Glomerular endothelial cell (primary cell): ENCODE measurements at places on chromosomes 2 and 18. TPM values are rescaled to one million over a fixed set of nuclear protein-coding genes. Genes with fewer than 3 reads are reported as not detected.

GRCh38 chr2:173983391-173983871, 18.3 kb upstream of the SP3 start:
- DNase-seq, result no peak

- no peak for DNase-seq
Observed at GRCh38 chr18:54647176-54647575, 56.1 kb downstream of the DYNAP start.

- no peak for DNase-seq
Observed at GRCh38 chr18:6404834-6405233, 9.9 kb downstream of the L3MBTL4 start.

- no peak for DNase-seq
Observed at GRCh38 chr2:38213619-38214167, 137.7 kb upstream of the CYP1B1 start.

GRCh38 chr2:45886171-45886663, 234.7 kb downstream of the PRKCE start:
- DNase-seq, result no peak

DNA sequence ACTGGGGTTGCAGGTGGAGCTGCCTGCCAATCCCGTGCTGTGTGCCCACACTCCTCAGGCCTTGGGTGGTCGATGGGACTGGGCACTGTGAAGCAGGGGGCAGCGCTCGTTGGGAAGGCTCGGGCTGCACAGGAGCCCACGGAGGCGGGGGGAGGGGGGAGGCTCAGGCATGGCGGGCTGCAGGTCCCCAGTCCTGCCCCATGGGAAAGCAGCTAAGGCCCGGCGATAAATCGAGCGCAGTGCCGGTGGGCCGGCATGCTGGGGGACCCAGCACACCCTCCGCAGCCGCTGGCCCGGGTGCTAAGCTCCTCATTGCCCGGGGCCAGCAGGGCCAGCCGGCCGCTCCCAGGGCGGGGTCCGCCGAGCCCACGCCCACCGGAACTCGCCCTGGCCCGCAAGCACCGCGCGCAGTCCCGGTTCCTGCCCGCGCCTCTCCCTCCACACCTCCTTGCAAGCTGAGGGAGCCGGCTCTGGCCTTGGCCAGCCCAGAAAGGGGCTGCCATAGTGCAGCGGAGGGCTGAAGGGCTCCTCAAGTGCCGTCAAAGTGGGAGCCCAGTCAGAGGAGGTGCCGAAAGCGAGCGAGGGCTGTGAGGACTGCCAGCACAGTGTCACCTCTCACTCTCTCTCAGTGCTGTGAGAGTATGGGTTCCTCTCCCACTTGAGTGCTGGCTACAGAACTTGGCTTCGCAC, 1210.6 kb upstream of the NXPH2 start:
- DNase-seq, result no peak

GRCh38 chr2:74876081-74876886, 42.4 kb downstream of the HK2 start:
- DNase-seq, result no peak

- no peak for DNase-seq
Observed at GRCh38 chr2:187542123-187542522, 12.1 kb downstream of the TFPI start.

DNA sequence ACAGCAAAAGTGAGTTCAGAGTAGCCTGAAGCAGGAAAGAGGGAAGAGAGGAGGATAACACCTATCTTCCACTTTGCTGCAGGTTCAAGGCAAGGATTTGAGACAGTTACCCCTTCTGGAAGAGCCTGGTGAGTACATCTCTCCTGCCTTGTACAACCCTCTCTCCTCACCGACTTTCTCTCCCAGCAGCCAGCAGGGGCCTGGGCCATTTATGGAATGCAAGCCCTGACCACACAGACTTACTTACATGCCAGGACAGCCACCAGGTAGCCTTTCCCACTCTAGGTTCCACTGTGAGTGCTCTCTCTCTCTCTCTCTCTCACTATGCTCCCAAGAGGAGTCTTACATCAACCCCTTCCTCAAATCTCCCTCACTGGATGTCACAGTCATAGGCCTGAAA, 57.0 kb downstream of the BCL11A start:
- DNase-seq, result no peak

DNA sequence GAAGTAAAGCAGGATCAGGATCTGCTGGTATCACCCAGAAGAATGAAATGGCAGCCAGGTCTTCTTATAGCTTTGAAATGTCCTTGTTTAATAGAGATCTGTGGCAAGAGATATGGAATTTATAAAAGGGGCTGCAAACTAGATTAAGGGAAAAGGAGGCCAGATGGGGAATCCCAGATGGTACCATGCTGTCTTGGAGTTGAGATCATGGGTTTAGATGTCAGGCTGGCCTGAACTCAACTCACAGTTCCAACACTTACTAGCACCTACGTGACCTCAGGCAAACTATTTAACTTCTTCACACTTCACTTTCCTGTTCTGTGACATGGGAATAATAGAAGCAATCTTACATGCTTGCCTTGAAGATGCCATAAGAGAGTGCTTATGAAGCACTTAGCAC, 188.2 kb downstream of the ALK start:
- no peak for DNase-seq

GRCh38 chr2:134453476-134453875, 199.6 kb downstream of the MGAT5 start:
- DNase-seq, result no peak

- no peak for DNase-seq
Observed at GRCh38 chr2:43285987-43286386, 59.6 kb upstream of the ZFP36L2 start.

DNA sequence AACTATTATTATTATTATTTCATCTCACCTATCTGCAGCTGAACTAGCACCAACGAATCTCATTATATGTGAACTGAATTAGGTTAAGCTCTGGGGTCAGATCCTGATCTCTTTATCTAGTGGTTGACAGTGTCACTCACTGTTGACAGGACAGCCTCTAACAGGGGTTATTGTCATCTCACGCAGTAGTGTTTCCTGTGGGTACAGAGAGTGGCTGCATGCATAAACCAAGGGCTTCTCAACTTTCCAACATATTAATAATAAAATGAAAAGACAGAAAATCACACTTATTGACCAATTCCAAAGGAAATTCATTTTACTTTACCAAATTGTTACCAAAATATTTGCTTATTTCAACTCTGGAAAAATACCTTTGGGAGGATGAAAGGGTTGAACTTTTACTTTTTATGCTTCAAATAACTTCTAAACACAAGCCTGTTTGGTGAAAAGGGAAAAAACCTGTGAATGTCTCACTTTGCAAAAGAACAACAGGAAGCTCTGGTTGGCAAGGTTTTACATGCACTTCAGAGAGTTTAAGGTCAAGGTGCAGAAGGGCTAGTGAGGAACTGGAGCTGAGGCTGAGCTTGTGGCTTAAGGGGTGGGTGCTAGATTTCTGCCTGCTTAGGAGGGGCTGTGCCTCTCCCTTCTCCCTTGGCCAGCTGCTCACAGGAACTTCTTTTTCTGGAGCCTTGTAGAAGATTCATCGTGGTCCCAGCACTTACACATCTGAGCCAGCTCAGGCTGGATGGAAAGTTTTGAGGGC, 72.6 kb downstream of the CTAGE1 start:
- no peak for DNase-seq

DNA sequence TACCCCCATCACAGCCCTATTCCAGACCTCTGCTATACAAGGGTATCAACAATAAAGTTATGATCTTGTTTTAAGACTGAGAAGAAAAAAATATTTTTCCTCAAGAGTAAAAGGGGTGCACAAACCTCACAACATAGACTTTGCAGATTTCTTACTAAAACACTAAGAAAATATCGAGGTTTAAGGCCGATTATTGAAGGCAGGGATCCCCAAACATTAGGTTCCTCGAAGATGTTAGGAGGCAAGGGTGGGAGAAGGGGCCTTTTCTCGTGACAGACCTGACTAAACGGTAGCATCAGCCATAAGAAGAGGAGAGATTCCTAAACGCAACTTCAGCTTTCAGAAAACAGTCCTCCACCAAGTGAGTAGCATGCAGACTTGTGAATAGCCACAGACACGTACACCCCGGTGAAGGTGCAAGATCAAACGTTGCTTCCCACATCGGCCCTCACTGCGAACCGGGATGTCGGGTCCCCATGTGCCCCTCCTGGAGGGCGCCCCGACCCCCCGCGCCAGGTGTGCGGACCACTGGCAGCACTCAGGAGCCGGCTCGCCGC, 678 bp downstream of the PIAS2 start:
- no peak for DNase-seq

DNA sequence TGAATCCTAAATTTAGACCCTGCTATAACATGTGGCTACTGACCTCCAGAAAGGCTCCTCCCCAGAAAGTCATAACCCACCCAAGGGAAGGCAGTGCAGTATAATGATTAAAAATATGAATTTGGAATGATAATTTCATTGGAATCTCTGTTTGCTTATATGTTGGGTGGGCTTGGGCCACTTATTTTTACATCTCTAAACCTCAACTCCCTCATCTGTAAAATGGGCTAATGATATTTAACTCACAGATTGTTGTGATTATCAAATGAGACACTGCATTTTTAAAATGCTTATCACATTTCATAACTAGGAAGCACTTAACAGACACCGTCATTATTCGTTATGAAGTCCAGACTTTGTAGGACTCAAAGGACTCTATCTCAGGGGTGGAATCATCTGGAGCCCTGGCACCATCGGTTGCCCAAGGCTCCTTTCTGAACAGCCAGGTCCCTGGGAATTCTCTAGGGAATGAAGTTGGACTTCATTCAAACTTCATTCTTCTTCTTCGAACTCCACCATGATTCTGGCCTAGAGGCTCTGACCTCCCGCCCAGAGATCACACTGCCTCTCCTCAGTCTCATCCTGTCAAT, 33.1 kb upstream of the RMDN2 start:
- no peak for DNase-seq

DNA sequence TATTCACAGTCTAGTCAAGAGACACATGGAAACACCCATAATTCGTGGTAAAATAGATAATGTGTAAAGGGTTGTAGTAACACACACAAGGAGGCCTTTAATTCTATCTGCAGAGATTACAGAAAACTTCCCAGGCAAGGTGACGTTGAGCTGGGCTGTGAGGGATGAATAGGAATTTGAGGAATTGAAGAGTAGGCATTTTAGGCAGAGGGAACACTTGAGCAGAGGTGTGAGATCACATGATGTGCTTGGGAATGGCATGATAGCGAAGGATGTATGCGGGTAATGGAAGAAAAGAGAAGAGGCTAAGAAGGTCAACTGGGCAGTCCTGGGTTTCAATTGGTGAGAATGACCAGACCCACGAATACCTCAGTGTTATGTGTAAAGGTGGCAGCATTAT, 20.2 kb downstream of the DRC1 start:
- no peak for DNase-seq

DNA sequence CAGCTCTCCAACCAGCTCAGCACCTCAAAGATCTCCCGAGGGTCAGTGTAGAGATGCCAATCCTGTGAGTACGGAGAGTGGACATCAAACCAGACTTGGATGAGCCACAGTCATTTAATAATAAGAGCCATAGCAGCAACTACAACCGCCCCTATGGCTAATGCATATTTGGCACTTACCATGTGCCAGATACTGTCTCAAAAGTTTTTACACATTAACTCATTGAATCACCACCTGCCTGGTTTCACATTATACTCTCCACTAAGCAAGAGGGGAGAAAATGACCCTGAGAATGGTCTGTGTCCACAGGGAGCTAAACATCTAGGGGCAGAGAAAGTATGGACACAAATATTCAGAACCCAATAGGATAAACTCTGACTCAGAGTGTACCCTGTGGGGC, 2.6 kb downstream of the CNPPD1 start:
- no peak for DNase-seq

RBMS1 gene
- 55.8 and 69.7 TPM in 2 replicates for total RNA-seq

TUBA3E gene
- not detected in 2 replicates for total RNA-seq

PSD4 gene
- 1.3 and 2.1 TPM in 2 replicates for total RNA-seq

RIF1 gene
- total RNA-seq, result 23.4 and 32.7 TPM in 2 replicates

REG3A gene
- total RNA-seq, result not detected in 2 replicates

MYO5B gene
- 1.8 and 11.2 TPM in 2 replicates for total RNA-seq

CNRIP1 gene
- 44.5 and 50.6 TPM in 2 replicates for total RNA-seq

DTYMK gene
- 26.3 and 33.4 TPM in 2 replicates for total RNA-seq

NCKAP5 gene
- total RNA-seq, result 6.8 and 9.9 TPM in 2 replicates

CTLA4 gene
- total RNA-seq, result not detected in 2 replicates
